ENCODE measurements at places on chromosomes 4 and X.

DNA sequence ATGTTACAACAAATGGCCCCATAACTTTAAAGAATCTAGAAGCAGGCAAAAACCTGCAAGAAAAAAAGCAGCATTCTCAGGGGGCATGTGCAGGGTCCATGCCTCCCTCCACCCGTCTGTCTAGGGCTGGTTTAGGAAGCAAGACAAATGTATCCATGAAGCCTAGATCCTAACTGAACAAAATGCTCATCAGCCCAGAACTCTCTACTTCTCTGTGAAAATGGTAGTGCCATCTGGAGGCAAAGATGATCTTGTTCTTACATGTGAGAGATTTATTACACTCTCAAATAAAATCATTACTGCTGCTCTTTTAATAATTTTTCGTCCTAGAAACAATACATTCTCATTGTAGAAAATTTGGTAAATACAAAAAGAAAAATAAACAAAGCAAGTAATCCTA, 26.7 kb downstream of the NR3C2 start:
- no peak for DNase-seq

GRCh38 chrX:154734061-154734781, 16.7 kb downstream of the GAB3 start:
- DNase-seq: no peak

DNA sequence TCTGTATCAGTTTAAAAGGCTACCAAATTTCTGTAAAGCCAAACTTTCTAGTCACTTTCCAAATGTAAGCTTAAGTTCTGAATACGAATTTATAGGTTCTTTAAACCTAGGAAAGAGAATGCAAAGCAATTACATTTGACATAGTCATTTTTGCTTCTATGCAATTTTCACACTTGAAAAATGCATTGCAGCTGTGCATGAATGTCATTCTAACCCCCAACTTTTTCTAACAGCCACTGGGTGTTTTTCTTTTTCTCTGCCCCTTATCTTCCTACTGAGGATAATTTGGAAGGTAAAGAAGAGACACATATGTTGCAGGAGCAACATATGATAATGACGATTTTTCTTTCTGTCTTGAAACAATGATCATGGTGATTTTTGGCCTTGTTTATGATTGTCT, 537.5 kb downstream of the SPRY1 start:
- DNase-seq: no peak

DNA sequence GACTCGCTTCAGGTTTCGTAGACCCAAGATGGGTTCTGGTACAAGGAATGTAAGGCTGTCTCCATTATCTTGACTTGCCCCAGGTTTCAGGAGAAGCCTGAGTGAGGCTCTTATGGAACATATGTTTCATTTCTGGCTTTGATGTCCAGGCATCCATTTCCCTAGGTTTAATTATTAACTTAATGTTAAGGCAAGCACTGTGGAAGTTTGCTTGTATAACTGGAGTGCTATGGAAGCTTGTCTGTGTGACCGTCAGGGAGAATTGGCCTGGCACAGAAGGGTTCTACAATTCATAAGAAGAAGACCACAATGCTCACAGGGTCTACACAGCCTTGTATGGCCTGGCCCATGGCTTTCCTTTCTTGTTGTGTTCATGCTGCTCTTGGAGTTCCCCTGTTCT, 47.2 kb upstream of the PPP1R2C start:
- no peak for DNase-seq

GRCh38 chrX:140034916-140035315, 69.6 kb upstream of the CXorf66 start:
- DNase-seq: peak; percentile 8

DNA sequence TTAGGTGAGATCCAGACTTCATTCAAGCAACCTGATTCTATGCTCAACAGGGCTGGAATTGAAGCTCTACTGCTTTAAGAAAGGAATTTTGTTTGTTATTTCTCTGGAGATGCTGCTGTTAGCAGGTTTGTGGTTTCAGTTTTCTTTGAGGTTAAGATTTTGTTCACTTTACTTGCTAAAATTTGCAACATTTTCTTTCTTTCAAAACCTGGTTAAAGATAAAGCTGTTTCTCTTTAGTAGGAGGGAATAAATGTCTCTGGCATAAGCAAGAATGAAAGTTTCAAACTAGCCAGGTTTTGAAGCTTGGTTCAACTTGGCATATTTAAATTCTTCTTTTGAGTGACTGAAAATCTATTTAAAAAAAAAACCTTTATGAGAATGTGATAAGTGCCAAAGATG, 660.6 kb upstream of the NR3C2 start:
- no peak for DNase-seq

- no peak for DNase-seq
These were observed 67.1 kb downstream of the DTHD1 start for GRCh38 chr4:36348403-36348938.

GRCh38 chr4:26931966-26932365, 71.3 kb downstream of the STIM2 start:
- DNase-seq: no peak

- DNase-seq: no peak
These were observed 39.2 kb downstream of the FGFRL1 start for GRCh38 chr4:1050486-1051213.

GRCh38 chr4:81407726-81408125, 64.0 kb downstream of the RASGEF1B start:
- DNase-seq: no peak

GRCh38 chr4:67332627-67333026, 212.7 kb downstream of the CENPC start:
- no peak for DNase-seq

- DNase-seq: no peak
These were observed 1301.8 kb upstream of the DIAPH2 start for GRCh38 chrX:95382799-95383198.

- DNase-seq: no peak
These were observed 48.9 kb downstream of the MND1 start for GRCh38 chr4:153393397-153393796.

- DNase-seq: no peak
These were observed 6.3 kb downstream of the KIAA1210 start for GRCh38 chrX:119121341-119121740.

DNA sequence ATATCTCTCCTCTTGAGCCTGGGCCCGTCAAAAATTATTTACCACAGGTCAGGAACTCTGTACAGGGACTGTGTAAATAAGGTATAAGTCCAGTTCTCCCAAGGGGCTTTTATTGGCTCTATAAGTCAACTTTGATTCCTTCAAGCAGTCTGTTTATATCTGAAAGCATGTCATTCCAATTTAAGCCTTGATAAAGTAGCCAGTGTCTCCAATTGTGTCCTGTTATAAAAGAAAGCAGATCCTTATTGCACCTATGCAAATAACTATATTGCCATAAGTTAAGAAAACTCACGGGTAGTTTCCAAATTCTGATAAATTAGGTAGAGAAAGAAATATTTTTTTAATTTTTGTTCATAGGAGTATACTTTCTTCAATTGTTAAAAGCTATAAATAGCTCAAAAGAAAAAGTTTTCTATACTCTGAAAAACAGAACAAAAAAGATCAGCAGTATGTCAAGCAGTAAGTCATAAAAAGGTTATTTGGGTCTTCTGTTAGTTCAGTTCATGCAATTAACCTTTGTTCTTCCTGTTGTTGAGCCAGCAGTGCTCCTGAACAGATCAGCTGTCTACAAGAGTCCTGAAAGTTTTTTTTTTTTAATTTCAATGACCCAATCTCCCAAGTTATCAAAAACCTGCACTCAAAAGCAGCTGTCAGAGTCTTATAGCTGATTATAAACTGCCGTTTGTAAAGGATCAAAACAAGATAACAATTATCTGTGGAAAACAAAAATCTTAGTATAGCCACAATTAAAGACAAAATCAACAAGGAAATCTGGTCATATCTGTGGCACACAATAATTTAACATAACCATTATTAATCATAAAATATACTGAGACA, 178.4 kb upstream of the GALNT7 start:
- DNase-seq: no peak

DNA sequence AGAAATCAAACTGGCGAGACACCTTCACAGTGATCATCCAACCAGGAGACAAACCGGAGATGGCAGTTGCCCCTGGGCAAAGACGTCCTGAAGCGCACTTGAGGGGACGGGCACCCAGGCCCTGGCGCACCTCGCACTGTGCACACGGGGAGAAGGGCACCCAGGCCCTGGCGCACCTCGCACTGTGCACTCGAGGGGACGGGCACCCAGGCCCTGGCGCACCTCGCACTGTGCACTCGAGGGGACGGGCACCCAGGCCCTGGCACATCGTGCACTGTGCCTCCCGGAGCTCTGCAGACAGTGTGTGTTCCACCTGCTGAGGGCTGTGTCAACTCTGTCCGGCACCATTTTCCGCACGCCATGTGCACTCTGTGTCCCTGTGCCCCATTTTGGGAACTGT, 34.6 kb upstream of the CPLX1 start:
- no peak for DNase-seq

DNA sequence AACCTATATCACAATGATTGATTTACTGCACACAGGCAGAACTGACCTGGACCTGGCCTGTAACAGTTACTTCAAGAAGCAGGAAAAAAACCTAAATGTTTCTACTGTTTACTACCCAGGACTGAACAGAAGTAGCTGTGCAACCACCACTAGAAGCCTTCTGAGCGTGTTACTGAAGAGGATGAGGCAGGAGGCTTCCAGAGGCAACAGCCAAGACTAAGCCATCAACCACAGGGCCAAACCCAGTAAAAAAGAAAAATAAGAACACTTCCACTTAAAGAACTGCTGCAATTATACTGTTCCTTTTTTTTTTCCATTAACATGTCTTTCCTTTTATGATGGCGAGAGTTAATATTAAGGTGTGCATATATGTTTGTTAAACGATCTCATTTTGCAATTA, 29.4 kb upstream of the TTC29 start:
- no peak for DNase-seq

- no peak for DNase-seq
These were observed 156.6 kb upstream of the SCML1 start for GRCh38 chrX:17580539-17581152.

GRCh38 chr4:20624793-20625374, 75.4 kb upstream of the PACRGL start:
- DNase-seq: no peak

GRCh38 chrX:132875650-132876522, 82.5 kb downstream of the HS6ST2 start:
- DNase-seq: no peak

DNA sequence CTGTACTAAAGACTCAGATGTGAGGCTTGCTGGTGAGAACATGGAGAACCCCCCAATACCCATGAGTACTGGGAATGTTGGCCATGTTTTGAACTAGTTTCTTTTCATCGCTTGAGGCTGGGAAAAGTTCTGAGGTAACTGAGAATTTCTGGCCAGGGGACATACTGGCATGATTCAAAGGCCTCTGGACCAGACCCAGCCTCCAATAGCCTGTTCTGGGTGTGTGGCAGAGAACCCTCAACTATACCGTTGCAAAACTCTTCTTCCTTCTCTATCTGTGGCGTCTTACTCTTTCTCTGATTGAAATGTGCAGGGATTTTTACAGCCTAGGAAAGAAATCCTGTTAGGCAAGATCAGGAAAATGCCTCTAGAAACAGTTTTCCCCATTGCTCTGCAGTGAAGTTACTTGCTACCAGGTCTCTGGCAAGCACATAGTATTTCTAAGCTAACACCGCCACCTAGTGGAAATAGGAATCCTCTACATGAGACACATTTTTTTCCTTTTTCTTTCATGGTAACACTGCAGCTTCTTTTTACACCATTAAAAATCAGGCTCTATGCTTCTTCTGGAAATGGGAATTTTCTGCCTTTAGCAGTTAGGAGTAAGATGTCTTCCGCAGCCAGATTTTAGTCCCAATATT, 170.7 kb upstream of the ZCCHC13 start:
- DNase-seq: peak; percentile 56

GRCh38 chr4:94068753-94069719, 138.6 kb upstream of the SMARCAD1 start:
- DNase-seq: no peak

DNA sequence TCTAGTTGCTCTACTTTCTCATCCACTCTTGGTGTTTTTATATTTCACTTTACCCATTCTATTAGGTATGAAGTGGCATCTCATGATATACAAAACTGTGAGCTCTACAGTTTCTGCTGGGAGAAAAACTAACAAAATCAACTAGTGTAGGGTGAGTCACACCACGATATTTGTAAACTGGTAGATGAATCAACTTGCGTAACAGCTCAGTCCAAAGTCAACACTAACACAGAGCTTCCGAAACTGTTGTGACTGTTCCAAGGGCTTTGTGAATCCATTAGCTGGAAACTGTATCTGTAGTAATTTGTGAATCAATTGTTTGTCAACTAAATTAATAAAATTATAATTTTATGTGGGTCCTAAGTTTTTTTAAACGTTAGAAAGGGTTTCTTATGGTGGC, 119.8 kb upstream of the TSPAN5 start:
- DNase-seq: no peak

GRCh38 chr4:120870279-120870673, 52.2 kb downstream of the PRDM5 start:
- peak; percentile 1 for DNase-seq

DNA sequence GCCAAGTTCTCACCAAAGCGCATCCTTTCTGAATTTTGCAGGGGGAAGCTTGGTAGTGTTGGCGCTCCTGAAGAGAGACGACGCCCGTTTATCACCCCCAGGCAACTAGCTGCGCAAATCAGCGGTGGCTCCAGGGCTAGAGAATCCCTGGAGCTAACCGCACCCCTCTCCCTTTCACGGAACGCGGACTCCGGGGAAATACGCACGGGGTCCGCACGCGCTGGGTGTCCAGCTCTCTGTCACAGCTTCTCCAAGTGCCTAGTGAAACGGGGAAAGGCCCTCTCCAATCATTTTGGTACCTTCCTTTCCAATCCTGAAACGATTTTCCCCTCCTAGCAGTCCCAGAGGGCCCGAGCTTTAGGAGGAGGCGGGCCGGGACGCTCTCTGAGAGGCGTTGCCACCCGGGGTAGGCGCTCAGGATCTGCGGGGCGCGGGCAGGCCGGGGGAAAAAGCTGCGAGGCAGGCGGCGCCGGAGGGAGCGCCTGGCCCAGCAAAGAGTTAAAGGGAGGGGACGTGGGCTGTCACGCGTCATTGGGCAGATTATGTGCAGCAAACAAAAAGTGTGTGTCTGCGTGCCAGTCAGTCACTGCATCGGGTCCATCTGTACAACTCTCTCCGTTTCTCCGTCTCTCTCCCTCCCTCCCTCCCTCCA, at the start of gene PRDM8:
TSS of gene PRDM8 (plus strand) at position 582 of the 652 bp plus-strand sequence. CDS start 2,578 bp downstream, outside the sequence.
- no peak for DNase-seq

- DNase-seq: no peak
These were observed 37.5 kb downstream of the ANXA3 start for GRCh38 chr4:78588894-78589545.

- DNase-seq: no peak
These were observed 17.6 kb downstream of the SASH3 start for GRCh38 chrX:129797251-129797906.

DNA sequence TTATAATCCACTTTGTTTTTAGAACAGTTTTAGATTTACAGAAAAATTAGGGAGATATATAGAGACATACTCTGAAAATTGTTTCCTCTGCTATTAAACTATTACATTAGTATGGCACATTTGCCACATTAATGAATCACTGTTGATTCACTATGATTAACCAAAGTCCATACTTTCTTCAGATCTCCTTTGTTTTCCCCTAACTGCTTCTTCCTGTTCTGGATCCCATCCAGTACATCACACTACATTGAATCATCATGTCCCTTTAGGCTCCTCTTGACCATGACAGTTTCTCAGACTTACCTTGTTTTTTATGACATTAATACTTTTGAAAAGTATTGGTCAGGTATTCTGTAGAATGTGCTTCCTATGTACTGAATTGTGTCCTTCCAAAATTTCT, 109.2 kb upstream of the EDNRA start:
- no peak for DNase-seq

- no peak for DNase-seq
These were observed 190.9 kb downstream of the GABRB1 start for GRCh38 chr4:47222276-47222675.
